Common myeloid progenitor, CD34-positive (primary cell): ENCODE measurements at places on chromosomes 3 and 15.

DNA sequence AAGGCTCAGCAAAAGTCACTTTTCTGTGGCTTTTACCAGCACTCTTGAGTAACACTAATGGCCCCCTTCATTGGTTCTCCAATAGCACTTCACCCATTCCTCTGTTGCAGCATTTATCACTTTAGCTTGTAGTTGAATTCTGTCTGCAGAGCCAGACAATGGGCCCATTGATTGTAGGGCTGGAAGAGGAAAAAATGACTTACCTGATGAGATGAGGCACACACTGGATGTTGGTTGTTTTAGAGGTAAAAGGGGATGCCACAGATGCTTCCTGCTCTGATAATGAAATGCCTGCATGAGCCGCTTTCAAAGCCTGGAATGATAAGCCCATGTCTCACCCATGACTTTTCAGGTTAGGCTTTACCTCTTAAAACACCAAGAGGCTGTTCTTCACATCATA, 64.3 kb downstream of the PLAAT1 start:
- DNase-seq: no peak

GRCh38 chr3:167148136-167148535, 232.0 kb downstream of the ZBBX start:
- no peak for DNase-seq

DNA sequence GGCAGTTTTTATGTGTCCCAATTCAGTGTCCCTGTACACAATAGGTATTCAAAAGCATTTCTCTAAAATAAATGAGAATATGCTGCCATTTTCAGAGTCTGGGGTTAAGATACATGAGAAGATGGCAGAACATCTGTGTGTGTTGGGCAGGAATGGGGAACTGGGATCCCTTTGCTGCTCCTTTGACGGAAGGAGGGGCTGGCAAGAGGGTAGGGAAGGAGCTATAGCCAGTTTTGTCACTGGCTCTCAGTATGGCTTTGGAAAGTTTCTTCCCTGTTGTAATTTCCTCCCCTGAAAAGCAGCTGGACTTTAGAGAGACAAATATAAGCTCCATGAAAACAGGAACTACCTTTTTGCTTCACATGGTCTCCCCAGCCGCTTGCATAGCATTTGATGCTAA, 137.5 kb upstream of the PRR23C start:
- DNase-seq: no peak

GRCh38 chr3:58005669-58006068, 2.6 kb upstream of the FLNB start:
- no peak for DNase-seq

- DNase-seq: no peak
Observed at GRCh38 chr3:126414961-126415660, 20.4 kb downstream of the CFAP100 start.
